ENCODE measurements at places on chromosomes 2 and 18. TPM values are rescaled to one million over a fixed set of nuclear protein-coding genes. Genes with fewer than 3 reads are reported as not detected.

SEPTIN2 gene
- total RNA-seq, result 394 TPM

SERPINB4 gene
- not detected for total RNA-seq

DNA sequence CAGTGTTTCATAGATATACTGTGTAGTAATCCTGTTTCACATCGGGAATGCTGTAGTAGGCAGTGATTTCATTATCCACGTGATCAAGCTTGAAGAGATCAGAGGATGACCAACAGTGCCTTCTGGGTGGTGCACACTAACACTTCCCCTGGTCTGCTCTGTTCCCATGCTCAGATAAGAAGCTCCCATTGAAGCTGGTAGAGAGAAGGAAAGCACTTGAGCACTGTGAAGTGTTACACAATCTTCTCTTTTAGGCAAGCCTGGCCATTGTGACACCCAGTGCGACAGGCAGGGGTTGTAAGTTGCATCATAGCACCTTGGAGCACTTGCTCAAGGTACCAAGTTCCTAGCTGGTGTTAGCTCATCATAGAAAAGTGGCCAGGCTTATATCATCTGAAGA, 30.6 kb upstream of the GPD2 start:
- no peak for DNase-seq
- no peaks in the 10 kb centered on the region for H3K4me1 ChIP-seq
- H3K4me3 ChIP-seq, result no peak overlapping the region

PLEK gene
- 0.36 TPM for total RNA-seq

- H3K4me3 ChIP-seq, result no peak overlapping the region
- peak; percentile 56 for DNase-seq
- H3K27ac ChIP-seq, result no peak overlapping the region
- H3K27me3 ChIP-seq, result peaks cover 4% of the 10 kb centered on the region
Observed at GRCh38 chr2:643334-643733, 33.9 kb downstream of the TMEM18 start.

DNA sequence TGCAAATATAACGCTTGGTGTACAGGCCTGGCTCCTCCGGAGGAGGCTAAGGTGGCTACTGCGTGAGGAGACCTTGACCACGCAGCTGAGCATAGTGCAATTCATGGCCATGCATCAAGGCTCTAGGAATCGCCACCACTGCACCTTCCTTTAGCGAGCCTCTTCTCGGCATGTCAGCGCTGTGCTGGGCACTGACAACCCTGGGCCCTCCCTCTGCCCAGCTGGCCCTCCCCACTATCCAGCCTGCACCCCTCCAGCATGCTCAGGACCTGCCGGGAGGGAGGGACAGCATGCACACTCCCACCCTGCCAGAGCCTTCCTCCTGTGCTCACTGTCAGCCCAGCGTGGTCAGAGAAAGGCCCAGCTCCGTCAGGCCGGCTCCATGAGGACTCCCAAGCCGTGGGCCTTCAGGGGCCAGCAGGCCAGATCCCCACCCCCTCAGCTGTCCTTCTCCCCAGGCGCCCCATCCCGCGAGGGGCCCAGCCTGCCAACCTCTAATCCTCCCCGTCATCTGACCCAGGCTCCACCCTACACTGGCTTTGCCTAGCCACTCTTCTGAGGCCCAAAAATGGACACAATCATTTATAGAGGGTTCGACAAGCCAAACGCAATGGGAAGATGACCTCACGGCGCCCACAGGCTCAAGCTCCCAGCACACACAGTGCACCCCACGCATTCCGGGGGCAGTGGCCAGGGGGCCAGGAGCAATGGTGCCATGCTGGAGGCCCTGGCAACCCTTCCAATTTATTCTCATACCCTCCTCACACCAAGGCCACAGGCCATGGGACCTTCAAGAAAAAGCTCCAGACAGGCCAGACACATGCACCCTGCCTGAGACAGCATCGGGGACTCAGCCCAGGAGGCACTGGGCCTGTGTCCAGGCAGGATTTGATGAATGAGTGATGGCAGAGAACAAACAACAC, 3.5 kb downstream of the BIN1 start:
- H3K27ac ChIP-seq, result no peak overlapping the region
- H3K4me1 ChIP-seq, result peaks cover 24% of the 10 kb centered on the region
- H3K36me3 ChIP-seq, result no peaks in the 10 kb centered on the region
- H3K27me3 ChIP-seq, result no peaks in the 10 kb centered on the region
- H3K4me3 ChIP-seq, result no peak overlapping the region

- peaks cover 18% of the 10 kb centered on the region for H3K4me1 ChIP-seq
- H3K27ac ChIP-seq, result peak overlapping the region; percentile 96
- no peak for DNase-seq
Observed at GRCh38 chr18:35344736-35345459, 678 bp upstream of the ZNF24 start.

DNA sequence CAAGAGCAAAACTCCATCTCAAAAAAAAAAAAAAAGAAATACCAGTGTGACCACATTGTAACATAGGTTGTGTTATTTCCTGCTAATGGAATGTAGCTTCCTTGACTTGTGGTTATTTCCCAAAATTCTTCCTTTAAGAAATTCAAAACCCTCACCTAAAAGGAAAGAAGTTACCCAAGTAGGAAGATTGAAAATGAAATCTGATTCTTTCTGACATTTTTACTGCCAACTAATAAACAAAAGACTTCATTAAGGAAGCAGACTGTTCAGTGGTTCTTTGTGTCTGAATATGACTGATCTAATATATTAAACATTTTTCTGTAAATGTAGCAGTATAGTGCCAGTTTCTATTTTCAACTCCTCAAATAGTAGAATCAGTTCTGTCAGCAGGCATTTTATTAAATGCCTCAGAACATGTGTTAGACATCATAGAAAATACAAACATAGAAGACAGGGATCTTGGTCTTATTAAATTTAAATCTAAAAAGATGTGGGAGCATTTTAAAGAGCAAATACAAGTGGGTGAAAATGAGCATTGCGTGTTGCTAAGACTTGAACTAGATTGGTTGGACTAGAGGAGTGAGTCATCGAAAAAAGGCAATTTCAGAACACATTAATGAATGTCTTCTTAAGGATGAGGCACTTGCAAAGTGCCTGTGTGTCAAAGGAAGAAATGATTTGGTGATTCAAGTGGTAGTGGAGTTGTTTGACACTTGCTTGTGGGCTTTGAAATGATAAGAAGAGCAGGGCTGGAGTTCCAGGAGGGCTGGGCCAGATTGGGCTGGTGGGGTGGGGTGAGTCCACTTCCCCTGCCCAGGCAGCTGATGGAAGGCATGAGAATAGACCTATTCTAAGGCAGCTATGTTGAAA, 53.4 kb downstream of the PKP4 start:
- no peak for DNase-seq
- H3K4me1 ChIP-seq, result peaks cover 4% of the 10 kb centered on the region
- no peaks in the 10 kb centered on the region for H3K27me3 ChIP-seq
- no peak overlapping the region for H3K27ac ChIP-seq

DNA sequence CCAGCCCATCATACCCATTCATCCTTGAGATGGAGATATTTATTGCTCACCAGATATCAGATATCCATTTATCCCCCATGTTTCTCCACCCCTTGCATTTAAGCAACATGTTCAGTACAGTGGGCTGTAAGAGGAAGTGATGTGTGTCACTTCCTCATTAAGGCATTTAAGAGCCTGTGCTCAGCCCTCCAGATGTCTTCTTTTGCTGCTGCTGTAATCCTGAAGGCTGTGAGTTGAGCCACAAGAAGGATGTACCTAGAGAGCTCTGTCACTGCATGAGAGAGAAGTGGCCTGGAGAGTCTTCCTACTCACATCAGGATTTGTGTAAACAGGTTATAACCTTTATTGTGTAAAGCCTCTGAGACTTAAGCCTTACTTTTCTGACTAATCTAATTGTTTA, 151.8 kb upstream of the UNC80 start:
- no peaks in the 10 kb centered on the region for H3K4me1 ChIP-seq
- H3K4me3 ChIP-seq, result no peak overlapping the region
- DNase-seq, result no peak
- H3K36me3 ChIP-seq, result no peaks in the 10 kb centered on the region
- no peaks in the 10 kb centered on the region for H3K27me3 ChIP-seq
- no peak overlapping the region for H3K27ac ChIP-seq

GRCh38 chr2:172332507-172332906, 94.9 kb upstream of the ITGA6 start:
- peaks cover 7% of the 10 kb centered on the region for H3K4me1 ChIP-seq
- H3K27ac ChIP-seq, result no peak overlapping the region
- no peaks in the 10 kb centered on the region for H3K27me3 ChIP-seq
- no peak for DNase-seq
- H3K36me3 ChIP-seq, result no peaks in the 10 kb centered on the region
- H3K4me3 ChIP-seq, result no peak overlapping the region

- H3K27me3 ChIP-seq, result no peaks in the 10 kb centered on the region
- no peaks in the 10 kb centered on the region for H3K36me3 ChIP-seq
- no peak overlapping the region for H3K27ac ChIP-seq
- no peak overlapping the region for H3K4me3 ChIP-seq
Observed at GRCh38 chr2:100612388-100613000, 49.7 kb downstream of the PDCL3 start.

DNA sequence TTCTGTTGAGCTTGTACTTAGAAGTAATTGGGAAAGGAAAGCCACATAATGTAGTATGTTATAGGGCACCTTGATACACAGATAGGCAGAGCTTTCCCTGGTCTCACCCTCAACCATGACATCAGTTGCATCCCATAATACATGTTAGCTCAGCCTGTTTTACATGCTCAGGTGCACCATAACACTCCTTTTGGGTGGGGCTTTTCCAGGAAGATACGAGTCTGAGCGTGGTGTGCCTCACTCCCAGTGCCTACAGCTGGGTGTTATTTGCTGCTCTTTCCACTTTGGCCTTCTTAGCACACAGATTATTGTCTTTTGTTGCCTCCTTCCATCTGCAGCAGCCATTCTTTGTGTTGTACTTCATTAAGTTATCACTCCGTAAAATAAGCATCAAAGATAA, 11.9 kb downstream of the TTC39C start:
- no peaks in the 10 kb centered on the region for H3K36me3 ChIP-seq
- no peaks in the 10 kb centered on the region for H3K27me3 ChIP-seq
- H3K4me3 ChIP-seq, result no peak overlapping the region
- no peak overlapping the region for H3K27ac ChIP-seq

SPATS2L gene
- 74.6 TPM for total RNA-seq

DNA sequence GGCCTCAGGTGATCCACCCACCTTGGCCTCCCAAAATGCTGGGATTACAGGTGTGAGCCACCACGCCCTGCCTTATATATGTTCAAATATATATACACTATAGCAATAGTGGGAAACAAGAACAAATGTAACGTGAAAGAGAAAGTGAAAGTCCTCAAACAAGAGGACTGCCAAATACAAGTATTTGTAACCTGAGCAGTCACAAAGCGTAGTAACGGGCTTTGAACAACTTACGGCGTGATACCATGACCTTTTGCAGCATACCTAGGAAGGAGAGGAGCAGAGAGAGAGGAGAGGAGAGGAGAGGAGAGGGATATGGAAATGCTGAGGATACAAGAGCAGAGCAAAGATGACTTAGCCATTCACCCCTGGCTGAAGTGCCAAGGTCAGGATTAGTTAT, 113.8 kb upstream of the RGPD4 start:
- no peak for DNase-seq
- no peaks in the 10 kb centered on the region for H3K36me3 ChIP-seq
- H3K27ac ChIP-seq, result no peak overlapping the region
- no peaks in the 10 kb centered on the region for H3K4me1 ChIP-seq
- no peaks in the 10 kb centered on the region for H3K27me3 ChIP-seq

DNA sequence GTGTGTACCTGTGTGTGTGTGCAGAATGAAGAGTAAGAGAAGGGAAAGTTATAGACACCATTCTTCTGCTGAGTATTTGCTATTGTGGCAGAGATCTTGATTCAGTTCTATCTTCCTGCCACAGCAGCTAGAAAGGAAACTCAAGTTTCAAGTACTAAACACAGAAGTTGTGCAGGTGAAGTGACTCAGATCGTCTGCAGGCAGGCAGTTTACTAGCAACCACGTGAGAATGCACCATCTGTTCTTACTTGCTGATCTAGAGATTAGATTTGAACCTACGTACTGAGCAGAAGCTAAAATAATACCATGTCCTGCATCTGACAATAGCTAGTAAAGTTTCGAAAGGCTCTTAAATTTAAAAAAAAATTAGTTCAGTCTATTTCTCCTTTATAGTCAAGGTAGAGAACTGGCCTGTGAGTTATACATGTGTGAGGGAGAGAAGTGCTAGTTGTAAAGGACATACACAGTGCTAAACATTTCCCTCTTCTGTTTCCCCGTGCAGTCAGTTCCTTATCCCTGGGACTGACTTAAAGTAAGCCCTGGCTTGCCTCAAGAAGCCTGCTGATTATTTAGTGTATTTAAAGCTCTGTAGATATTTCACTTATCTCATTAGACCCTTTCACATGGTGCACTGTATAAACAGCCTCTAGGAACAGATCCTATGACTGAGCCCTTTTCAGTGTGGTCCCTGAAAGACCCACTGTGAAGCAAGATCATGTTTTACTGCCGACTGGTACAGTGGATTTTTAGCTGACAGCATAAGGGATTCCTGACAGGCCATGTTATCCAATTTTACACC, 45.0 kb downstream of the SLC38A11 start:
- DNase-seq, result no peak
- no peaks in the 10 kb centered on the region for H3K36me3 ChIP-seq
- no peak overlapping the region for H3K27ac ChIP-seq
- H3K4me1 ChIP-seq, result peaks cover 5% of the 10 kb centered on the region

LIMS3 gene
- total RNA-seq, result 3.2 TPM

DNA sequence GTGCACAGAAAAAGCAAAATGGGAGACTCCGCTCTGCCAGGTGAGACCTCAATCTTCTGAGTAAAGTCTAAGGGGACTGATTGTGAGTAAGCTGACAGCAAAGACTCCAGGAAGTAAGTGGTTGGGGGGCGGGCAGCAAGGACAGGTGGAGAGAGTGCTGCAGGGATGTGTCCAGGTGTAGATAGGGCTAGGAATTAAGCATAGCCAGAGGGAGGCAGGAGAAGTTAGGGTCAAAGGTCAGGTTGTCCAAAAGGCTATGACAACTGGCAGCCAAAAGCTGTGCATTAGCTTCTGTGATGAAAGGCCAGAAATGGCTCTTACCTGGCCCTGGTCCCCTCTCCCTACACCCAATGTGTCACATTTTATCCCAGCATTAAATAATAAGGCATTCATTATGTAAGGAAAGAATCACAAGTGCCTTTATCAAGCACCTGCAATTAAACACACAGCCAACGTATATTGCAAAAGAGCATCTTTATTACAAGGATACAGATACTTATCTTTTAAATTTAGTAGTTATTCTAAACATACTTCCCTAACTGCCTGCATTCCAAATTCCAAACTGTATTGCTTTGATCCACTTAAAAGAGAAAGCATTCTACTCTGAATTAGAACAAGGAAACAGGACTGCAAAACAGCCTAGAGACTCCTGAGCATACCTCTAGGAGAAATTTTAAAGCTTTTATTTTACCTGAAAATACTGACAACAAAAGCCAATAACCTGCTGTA, 247.9 kb downstream of the IRS1 start:
- H3K27ac ChIP-seq, result no peak overlapping the region
- H3K4me3 ChIP-seq, result no peak overlapping the region
- no peaks in the 10 kb centered on the region for H3K36me3 ChIP-seq
- peaks cover 3% of the 10 kb centered on the region for H3K4me1 ChIP-seq
- no peak for DNase-seq

CCDC138 gene
- total RNA-seq, result 6.5 TPM

CBLN2 gene
- not detected for total RNA-seq

Measured in osteoblast (primary cell).